ENCODE measurements at places on chromosomes 6 and 20.

DNA sequence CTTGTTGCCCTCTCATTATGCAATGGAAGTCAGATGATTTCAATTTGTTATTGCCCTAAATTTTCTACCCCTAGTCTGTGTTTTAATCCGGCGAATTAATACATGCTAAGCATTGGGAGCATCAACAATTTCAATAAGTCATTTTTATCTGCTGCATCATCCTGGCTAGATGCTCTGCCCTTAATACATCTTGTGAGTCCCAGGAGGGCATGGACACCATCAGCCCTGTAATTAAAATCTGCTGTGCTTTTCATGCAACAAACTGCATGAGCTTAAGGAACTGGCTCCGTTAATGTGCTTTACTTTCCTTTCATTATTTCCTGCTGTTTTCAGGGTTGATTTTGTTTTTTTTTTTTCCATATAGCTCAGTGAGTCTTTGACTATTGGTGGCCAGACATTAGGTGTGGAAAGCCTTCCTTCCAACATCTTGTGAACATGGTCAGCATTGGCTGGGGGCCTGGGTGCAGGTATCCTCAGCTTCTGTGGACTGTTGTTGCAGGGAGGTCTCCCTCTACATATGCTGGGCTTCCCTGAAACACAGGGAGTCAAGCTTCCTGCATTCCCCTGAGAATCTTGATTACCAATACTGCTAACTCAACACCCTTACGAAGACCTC lies 8.5 kb upstream of the PBOV1 start:
- no peak for DNase-seq

DNA sequence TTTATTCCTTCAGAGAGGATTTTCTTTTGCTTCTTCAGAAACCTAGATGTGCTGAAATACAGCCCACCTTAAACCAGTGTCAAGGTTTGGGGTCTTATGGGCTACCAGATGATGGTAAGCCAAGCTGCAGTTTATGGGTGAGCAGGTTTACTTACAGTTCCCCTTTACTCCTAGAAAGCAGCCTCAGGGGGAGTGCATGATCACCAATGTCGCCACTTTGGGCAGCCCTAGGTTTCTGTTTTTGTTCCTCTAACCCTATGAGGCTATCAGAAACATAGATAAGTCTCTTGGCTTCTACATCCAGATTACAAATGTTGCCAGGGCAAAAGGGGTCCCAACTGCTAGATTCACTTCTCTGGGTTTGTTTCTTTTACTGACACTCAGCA lies 67.2 kb downstream of the TRIM27 start:
- no peak for DNase-seq

DNA sequence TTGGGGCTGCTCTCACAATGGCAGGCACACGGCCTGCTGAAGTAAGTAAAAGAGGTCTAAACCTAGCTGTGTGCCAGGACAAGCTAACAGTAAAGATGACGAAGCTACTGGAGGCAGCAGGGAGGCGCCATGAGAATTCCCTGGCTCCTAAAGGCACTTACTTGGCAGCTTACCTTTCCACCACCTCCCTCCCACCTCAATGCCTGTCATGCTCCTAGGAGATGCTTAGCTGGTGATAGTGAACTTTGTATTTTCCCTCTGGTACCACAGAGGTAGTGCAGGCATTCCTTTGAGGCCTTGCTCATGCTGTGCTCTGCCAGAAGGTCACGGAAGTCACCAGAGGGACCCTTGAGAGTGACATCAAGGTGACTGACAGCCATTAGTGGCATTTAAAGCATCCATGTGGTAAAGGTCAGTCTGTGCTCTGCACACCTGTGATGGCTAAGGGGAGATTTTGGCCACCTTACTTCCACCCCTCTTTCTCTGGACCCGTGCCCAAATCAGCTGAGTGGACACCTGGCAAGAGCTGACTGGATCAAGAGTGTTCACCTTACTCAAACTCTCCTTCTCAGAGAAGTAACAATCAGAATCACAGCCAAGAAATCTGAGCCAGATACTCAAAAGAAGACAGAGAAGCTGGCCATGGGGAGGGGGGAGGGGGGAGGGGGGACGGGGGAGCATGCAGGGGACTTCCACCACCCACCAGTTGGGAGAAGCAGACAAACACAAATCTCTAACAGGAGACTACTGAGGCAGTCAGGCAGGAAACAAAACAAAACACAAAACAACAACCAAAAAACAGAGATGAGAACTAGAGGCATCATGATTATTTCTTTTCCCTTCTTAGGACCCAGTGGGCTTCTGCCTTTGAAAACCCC lies 2.9 kb downstream of the FKBP1A start:
- peak; percentile 74 for DNase-seq

GRCh38 chr6:8526624-8527023 lies 91.3 kb upstream of the SLC35B3 start:
- no peak for DNase-seq

GRCh38 chr20:48794360-48794759 lies 33.4 kb downstream of the PREX1 start:
- DNase-seq, result no peak

GRCh38 chr20:21767739-21768223 lies 62.3 kb downstream of the PAX1 start:
- DNase-seq, result no peak
